ENCODE measurements at places on chromosomes 16 and 17. TPM values are rescaled to one million over a fixed set of nuclear protein-coding genes. Genes with fewer than 3 reads are reported as not detected.
A peak's percentile ranks its signal among the peaks of the same experiment; 100 is the strongest.

UMOD gene
- not detected for total RNA-seq

SYCE1L gene
- total RNA-seq, result 5.3 TPM

RSAD1 gene
- 34.3 TPM for total RNA-seq

AFMID gene
- total RNA-seq, result 17.0 TPM

TGFB1I1 gene
- 0.75 TPM for total RNA-seq

KRT32 gene
- total RNA-seq, result not detected

ADAP2 gene
- 1.1 TPM for total RNA-seq

FBXW10 gene
- total RNA-seq, result not detected

CCDC200 gene
- not detected for total RNA-seq

CCL4 gene
- 582 TPM for total RNA-seq

GRCh38 chr17:62565817-62566216 lies 61.7 kb upstream of the MRC2 start:
- H3K4me1 ChIP-seq, result peaks cover 10% of the 10 kb centered on the region
- DNase-seq, result no peak
- H3K36me3 ChIP-seq, result peaks cover 18% of the 10 kb centered on the region

DNA sequence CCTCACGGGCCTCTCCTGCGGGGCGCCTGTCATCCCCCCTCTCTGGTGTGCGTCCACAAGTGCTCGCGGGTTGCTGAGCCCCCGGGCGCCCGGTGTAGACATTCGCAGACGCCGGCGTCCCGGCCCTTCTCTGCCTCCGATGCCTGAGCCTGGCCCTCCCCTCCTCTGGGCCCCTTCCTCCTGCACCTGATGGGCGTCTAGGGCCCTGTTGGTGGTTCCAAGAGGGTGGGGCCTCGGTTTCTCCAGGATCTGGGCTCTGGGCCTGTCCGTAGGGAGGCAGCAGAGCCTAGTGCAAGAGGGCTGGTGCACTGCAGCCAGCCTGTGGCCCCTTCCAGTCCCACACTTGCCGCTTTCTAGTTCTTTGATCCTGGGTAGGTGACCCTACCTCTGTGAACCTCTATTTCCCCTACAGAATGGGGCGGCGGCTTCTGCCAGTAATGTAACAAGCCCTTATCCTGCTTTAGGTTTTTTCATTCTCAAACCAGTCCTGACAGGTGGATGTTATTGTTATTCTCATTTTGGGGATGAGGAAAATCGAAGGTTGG lies 623 bp downstream of the E4F1 start:
- H3K27me3 ChIP-seq, result no peaks in the 10 kb centered on the region
- DNase-seq, result no peak
- peaks cover 20% of the 10 kb centered on the region for H3K4me1 ChIP-seq

DNA sequence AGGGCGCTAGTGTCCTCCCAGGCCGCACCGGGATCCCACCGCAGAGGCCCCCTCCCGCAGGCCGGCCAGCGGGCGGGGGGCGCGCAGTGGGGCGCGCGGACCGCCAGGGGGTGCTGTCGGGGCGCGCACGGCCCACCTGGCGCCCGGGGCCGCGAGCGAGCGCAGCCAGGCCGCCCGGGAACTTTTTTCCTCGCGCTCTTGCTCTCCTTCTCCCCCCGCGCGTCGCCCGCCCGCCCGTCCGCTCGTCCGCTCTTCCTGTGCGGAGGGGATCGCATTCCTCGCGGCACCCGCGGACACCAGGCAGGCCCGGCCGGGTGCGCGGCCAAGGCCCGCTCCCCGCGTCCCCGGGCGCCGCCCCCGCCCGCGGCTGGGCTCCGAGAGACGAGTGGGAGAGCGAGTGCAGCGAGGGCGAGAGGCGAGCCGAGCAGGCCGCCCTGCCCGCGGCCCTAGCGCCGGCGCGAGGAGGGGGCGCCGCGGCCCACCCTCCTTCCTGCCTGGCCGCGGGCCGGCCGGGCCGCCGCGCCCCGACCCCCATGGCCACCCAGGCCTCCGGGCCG lies at the start of gene RAI1:
TSS of gene RAI1 (plus strand) at position 272 of the 557 bp plus-strand sequence. CDS start 111,491 bp downstream, outside the sequence.
- peak within 1 kb of the TSS; percentile 89 for H3K4me3 ChIP-seq
- H3K27me3 ChIP-seq, result no peaks in the 10 kb centered on the region
- H3K36me3 ChIP-seq, result no peaks in the 10 kb centered on the region
- peaks cover 36% of the 10 kb centered on the region for H3K4me1 ChIP-seq

GRCh38 chr16:80466024-80466987 lies 74.5 kb upstream of the DYNLRB2 start:
- no peak overlapping the region for H3K4me3 ChIP-seq
- H3K36me3 ChIP-seq, result no peaks in the 10 kb centered on the region
- no peak overlapping the region for H3K27ac ChIP-seq
- H3K27me3 ChIP-seq, result peaks cover 11% of the 10 kb centered on the region
- peak; percentile 63 for DNase-seq

- DNase-seq, result no peak
- no peak overlapping the region for H3K27ac ChIP-seq
- no peaks in the 10 kb centered on the region for H3K4me1 ChIP-seq
Observed at GRCh38 chr17:19333132-19333440, 29.4 kb downstream of the B9D1 start.

GRCh38 chr17:75557852-75558665 lies 29.5 kb upstream of the MYO15B start:
- H3K4me1 ChIP-seq, result no peaks in the 10 kb centered on the region
- no peak overlapping the region for H3K27ac ChIP-seq
- no peaks in the 10 kb centered on the region for H3K36me3 ChIP-seq
- no peak overlapping the region for H3K4me3 ChIP-seq
- DNase-seq, result no peak
- H3K27me3 ChIP-seq, result no peaks in the 10 kb centered on the region

DNA sequence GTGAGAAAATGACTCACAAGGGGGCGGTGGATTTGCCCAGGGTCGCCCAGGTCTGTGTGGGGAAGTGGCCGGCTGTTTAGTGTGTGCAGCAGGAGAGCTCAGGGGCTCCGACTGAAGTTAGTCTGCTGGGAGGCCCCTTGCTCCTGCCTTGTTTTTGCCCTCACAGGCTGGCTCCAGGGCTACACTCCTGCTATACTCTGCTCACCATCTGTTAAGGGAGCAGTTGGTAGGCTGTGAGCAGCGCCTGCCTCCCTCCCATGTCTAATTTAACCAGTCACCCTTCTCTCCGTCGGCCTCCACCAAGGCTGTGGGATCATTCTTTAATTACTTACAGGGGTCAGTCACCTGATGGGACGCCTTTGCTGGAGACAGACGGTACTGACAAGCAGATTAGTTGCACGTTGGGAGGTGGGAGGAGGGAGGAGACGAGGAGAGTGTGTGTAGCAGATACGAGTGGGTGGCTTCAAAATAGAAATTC lies 35.5 kb downstream of the KSR1 start:
- H3K4me3 ChIP-seq, result no peak overlapping the region
- DNase-seq, result no peak
- H3K27me3 ChIP-seq, result no peaks in the 10 kb centered on the region
- H3K4me1 ChIP-seq, result peaks cover 31% of the 10 kb centered on the region
- H3K27ac ChIP-seq, result peak overlapping the region; percentile 70

GRCh38 chr16:1159325-1159972 lies 6.5 kb downstream of the CACNA1H start:
- no peaks in the 10 kb centered on the region for H3K36me3 ChIP-seq
- no peak for DNase-seq
- no peak overlapping the region for H3K27ac ChIP-seq
- H3K27me3 ChIP-seq, result no peaks in the 10 kb centered on the region

GRCh38 chr17:76623271-76624146 lies 20.0 kb downstream of the ST6GALNAC1 start:
- peaks cover 8% of the 10 kb centered on the region for H3K4me1 ChIP-seq
- DNase-seq, result peak; percentile 80
- H3K36me3 ChIP-seq, result no peaks in the 10 kb centered on the region
- no peak overlapping the region for H3K27ac ChIP-seq
- no peak overlapping the region for H3K4me3 ChIP-seq

GRCh38 chr17:34370997-34371395 lies 8.0 kb upstream of the CCL1 start:
- no peaks in the 10 kb centered on the region for H3K36me3 ChIP-seq
- no peak for DNase-seq
- no peak overlapping the region for H3K4me3 ChIP-seq
- H3K4me1 ChIP-seq, result peaks cover 6% of the 10 kb centered on the region

- peaks cover 23% of the 10 kb centered on the region for H3K36me3 ChIP-seq
- H3K4me3 ChIP-seq, result no peak overlapping the region
- no peak for DNase-seq
Observed at GRCh38 chr17:7491583-7491982, 7.4 kb downstream of the POLR2A start.

GRCh38 chr17:45394913-45395568 lies 37.6 kb downstream of the ARHGAP27 start:
- H3K27me3 ChIP-seq, result no peaks in the 10 kb centered on the region
- H3K4me1 ChIP-seq, result peaks cover 18% of the 10 kb centered on the region
- no peak overlapping the region for H3K4me3 ChIP-seq
- H3K36me3 ChIP-seq, result peaks cover 7% of the 10 kb centered on the region

GRCh38 chr16:3861808-3862451 lies 18.6 kb downstream of the CREBBP start:
- H3K27ac ChIP-seq, result peak overlapping the region; percentile 16
- H3K27me3 ChIP-seq, result no peaks in the 10 kb centered on the region
- no peak for DNase-seq
- peaks cover 55% of the 10 kb centered on the region for H3K4me1 ChIP-seq

DNA sequence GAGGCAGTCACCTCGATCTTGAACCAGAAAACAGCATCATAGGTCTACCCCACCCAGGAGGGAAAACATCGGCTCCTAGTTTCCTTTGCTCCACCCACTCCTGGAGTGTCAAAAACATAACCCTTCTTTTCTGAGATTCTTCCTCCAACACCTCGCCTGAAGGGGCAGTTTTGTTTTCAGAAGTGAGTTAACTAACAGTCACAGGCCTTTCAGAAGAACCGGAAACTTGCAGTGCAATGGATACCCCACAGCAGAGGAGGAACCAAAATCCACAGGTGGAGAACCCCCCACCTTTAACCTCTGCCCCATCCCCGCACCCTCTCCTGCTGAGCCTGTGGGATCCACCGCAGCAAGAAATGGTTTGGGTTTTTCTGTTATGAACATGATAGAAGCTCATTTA lies 7.8 kb upstream of the TEX2 start:
- H3K27ac ChIP-seq, result peak overlapping the region; percentile 90
- no peaks in the 10 kb centered on the region for H3K36me3 ChIP-seq
- H3K4me1 ChIP-seq, result peaks cover 27% of the 10 kb centered on the region
- peaks cover 6% of the 10 kb centered on the region for H3K27me3 ChIP-seq
- no peak for DNase-seq

GRCh38 chr16:66728804-66729203 lies 22.6 kb downstream of the DYNC1LI2 start:
- H3K4me3 ChIP-seq, result no peak overlapping the region
- H3K4me1 ChIP-seq, result peaks cover 10% of the 10 kb centered on the region
- H3K27ac ChIP-seq, result no peak overlapping the region
- no peaks in the 10 kb centered on the region for H3K27me3 ChIP-seq

- H3K4me3 ChIP-seq, result peak within 1 kb of the TSS; percentile 30
- no peaks in the 10 kb centered on the region for H3K36me3 ChIP-seq
- no peak within 1 kb of the TSS for H3K27ac ChIP-seq
- no peak for DNase-seq
- H3K27me3 ChIP-seq, result peaks cover 65% of the 10 kb centered on the region
Observed at GRCh38 chr17:37744961-37745800, at the start of gene HNF1B. TSS of gene HNF1B (minus strand) at chr17:37745059. CDS start at chr17:37744884, 175 bp downstream.

- H3K4me3 ChIP-seq, result peak overlapping the region; percentile 80
- H3K27me3 ChIP-seq, result no peaks in the 10 kb centered on the region
- peaks cover 45% of the 10 kb centered on the region for H3K4me1 ChIP-seq
- DNase-seq, result no peak
- no peaks in the 10 kb centered on the region for H3K36me3 ChIP-seq
- peak overlapping the region; percentile 78 for H3K27ac ChIP-seq
Observed at GRCh38 chr17:16989230-16989952, 17.5 kb upstream of the TNFRSF13B start.

GRCh38 chr17:38674014-38674748 lies 576 bp downstream of the EPOP start:
- peaks cover 23% of the 10 kb centered on the region for H3K27me3 ChIP-seq
- DNase-seq, result peak; percentile 65
- peaks cover 28% of the 10 kb centered on the region for H3K4me1 ChIP-seq
